Renal cortex interstitium (tissue), 15 donors: ENCODE measurements at places on chromosomes 2 and 18. TPM values are rescaled to one million over a fixed set of nuclear protein-coding genes. Genes with fewer than 3 reads are reported as not detected.

ERBB4 gene
- 54.7 TPM for polyA plus RNA-seq

FSHR gene
- not detected for polyA plus RNA-seq

TEX44 gene
- not detected for polyA plus RNA-seq

UGP2 gene
- 137 TPM for polyA plus RNA-seq

PTMA gene
- 2,063 TPM for polyA plus RNA-seq

IL18RAP gene
- 0.23 TPM for polyA plus RNA-seq

G6PC2 gene
- polyA plus RNA-seq: not detected

NYAP2 gene
- 0.05 TPM for polyA plus RNA-seq

C1QL2 gene
- not detected for polyA plus RNA-seq

RAX gene
- polyA plus RNA-seq: not detected

C2orf78 gene
- polyA plus RNA-seq: not detected

MARS2 gene
- polyA plus RNA-seq: 8.0 TPM

TDRD15 gene
- 0.03 TPM for polyA plus RNA-seq

B3GNT2 gene
- 38.1 TPM for polyA plus RNA-seq

POMC gene
- 13.1 TPM for polyA plus RNA-seq

ALS2 gene
- 28.6 TPM for polyA plus RNA-seq

UGT1A7 gene
- polyA plus RNA-seq: not detected

CRACDL gene
- 2.6 TPM for polyA plus RNA-seq

CFAP65 gene
- polyA plus RNA-seq: 0.36 TPM

SCG2 gene
- 0.89 TPM for polyA plus RNA-seq

DCDC2C gene
- 0.56 TPM for polyA plus RNA-seq

KIDINS220 gene
- polyA plus RNA-seq: 83.9 TPM

ANKRD62 gene
- 0.08 TPM for polyA plus RNA-seq

NPAS2 gene
- 13.2 TPM for polyA plus RNA-seq

COBLL1 gene
- polyA plus RNA-seq: 101 TPM

NEU2 gene
- polyA plus RNA-seq: not detected

MYO7B gene
- 20.6 TPM for polyA plus RNA-seq

MERTK gene
- 18.7 TPM for polyA plus RNA-seq

NOSTRIN gene
- polyA plus RNA-seq: 44.5 TPM

DUSP19 gene
- 5.3 TPM for polyA plus RNA-seq

GKN1 gene
- polyA plus RNA-seq: not detected

EIF5B gene
- polyA plus RNA-seq: 66.0 TPM

ABCG8 gene
- polyA plus RNA-seq: 0.84 TPM

LAMA3 gene
- 1.7 TPM for polyA plus RNA-seq

IL37 gene
- 0.40 TPM for polyA plus RNA-seq

CCNYL1 gene
- polyA plus RNA-seq: 17.0 TPM

SOWAHC gene
- polyA plus RNA-seq: 16.9 TPM

VWC2L gene
- 0.06 TPM for polyA plus RNA-seq

MSTN gene
- 1.4 TPM for polyA plus RNA-seq

TMEM17 gene
- 7.4 TPM for polyA plus RNA-seq

TFCP2L1 gene
- 66.8 TPM for polyA plus RNA-seq

ATP6V1B1 gene
- polyA plus RNA-seq: 70.7 TPM

LYPD1 gene
- polyA plus RNA-seq: 93.0 TPM

MEP1B gene
- polyA plus RNA-seq: 0.17 TPM

ERFE gene
- 8.9 TPM for polyA plus RNA-seq

ALPG gene
- polyA plus RNA-seq: not detected

RIT2 gene
- 0.09 TPM for polyA plus RNA-seq

UBXN4 gene
- polyA plus RNA-seq: 135 TPM

TCF4 gene
- 71.1 TPM for polyA plus RNA-seq

FBXO36 gene
- polyA plus RNA-seq: 6.4 TPM

CERKL gene
- polyA plus RNA-seq: 15.2 TPM

HSBP1L1 gene
- polyA plus RNA-seq: 17.2 TPM

ALK gene
- 0.35 TPM for polyA plus RNA-seq

TTC32 gene
- 38.8 TPM for polyA plus RNA-seq

NGEF gene
- 2.4 TPM for polyA plus RNA-seq
